ENCODE measurements at places on chromosomes 4 and X. TPM values are rescaled to one million over a fixed set of nuclear protein-coding genes. Genes with fewer than 3 reads are reported as not detected.
A peak's percentile ranks its signal among the peaks of the same experiment; 100 is the strongest.

IL13RA2 gene
- total RNA-seq = not detected

CLDN2 gene
- 35.8 TPM for total RNA-seq

JCHAIN gene
- total RNA-seq = 77.5 TPM

GRID2 gene
- total RNA-seq = 0.54 TPM

NCBP2L gene
- not detected for total RNA-seq

NCAPG gene
- 21.5 TPM for total RNA-seq

EREG gene
- not detected for total RNA-seq

NPY5R gene
- not detected for total RNA-seq

RASSF6 gene
- 38.1 TPM for total RNA-seq

SPANXD gene
- not detected for total RNA-seq

TRIM2 gene
- total RNA-seq = 158 TPM

IL2 gene
- total RNA-seq = not detected

WFS1 gene
- 39.6 TPM for total RNA-seq

SLC6A8 gene
- 36.3 TPM for total RNA-seq

DNA sequence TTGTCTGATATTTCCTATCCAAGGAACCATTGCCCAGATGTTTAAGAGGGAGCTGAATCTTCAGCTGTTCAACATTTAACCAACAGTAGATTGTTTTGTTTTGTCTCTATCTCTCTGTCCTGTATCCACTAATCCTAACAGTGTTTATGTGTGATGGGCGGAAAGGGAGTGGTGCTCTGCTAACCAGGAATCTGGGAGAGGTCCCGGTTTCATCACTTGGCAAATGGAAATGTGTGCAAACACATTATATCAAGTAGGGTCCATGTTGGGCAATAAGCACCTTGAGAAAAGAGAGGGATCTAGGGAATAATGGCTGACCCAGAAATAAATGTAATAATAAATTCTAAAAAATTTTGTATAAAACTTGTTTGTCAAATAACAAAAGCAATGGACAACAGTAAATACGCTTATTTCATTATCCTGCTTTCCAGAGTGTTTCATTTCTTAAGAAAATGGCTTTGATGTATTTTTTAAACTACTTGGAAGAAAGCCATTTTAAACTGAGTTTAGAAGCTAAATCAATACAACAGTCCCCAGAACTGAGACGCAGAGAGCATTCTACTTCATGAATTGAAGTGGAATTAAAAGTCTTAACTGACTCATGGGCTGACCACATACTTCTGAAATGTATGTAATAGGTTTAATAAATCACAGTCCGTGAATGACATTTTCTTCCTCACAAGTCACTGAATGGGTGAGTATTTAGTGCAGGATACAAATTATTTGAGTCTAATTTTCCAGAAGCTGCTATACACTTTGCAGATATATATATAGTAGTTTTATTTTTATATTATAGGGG is 55.8 kb downstream of the EMCN start:
- no peaks in the 10 kb centered on the region for H3K36me3 ChIP-seq
- DNase-seq = no peak
- no peak overlapping the region for H3K27ac ChIP-seq
- no peaks in the 10 kb centered on the region for H3K27me3 ChIP-seq
- no peaks in the 10 kb centered on the region for H3K4me1 ChIP-seq

- no peak overlapping the region for H3K27ac ChIP-seq
- H3K4me1 ChIP-seq = no peaks in the 10 kb centered on the region
- no peak overlapping the region for H3K4me3 ChIP-seq
- no peaks in the 10 kb centered on the region for H3K36me3 ChIP-seq
Observed at GRCh38 chr4:100095729-100096595, 94.3 kb downstream of the DDIT4L start.

GRCh38 chr4:185532795-185533324 is 2.4 kb downstream of the PDLIM3 start:
- no peaks in the 10 kb centered on the region for H3K27me3 ChIP-seq
- DNase-seq = no peak
- H3K36me3 ChIP-seq = no peaks in the 10 kb centered on the region

GRCh38 chr4:1015746-1016145 is 4.3 kb downstream of the FGFRL1 start:
- H3K4me1 ChIP-seq = no peaks in the 10 kb centered on the region
- H3K27me3 ChIP-seq = no peaks in the 10 kb centered on the region
- H3K4me3 ChIP-seq = no peak overlapping the region
- H3K27ac ChIP-seq = no peak overlapping the region
- H3K36me3 ChIP-seq = no peaks in the 10 kb centered on the region

DNA sequence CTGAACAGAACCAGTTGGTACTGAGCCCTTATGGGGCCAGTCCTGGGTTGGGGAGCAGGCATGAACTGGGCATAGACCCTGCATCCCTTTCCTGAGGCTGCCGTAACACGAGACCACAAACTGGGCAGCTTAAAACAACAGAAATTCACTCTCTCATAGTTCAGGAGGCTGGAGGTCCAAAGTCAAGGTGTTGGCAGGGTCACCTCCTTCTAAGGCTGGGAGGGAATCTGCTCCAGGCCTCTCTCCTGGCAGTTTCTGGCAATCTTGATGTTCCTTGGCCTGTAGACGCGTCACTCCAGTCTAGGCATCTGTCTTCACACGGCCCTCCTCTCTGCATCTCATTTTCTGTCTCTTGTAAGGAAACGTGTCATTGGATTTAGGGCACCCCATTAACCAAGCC is 19.8 kb upstream of the SORCS2 start:
- no peaks in the 10 kb centered on the region for H3K36me3 ChIP-seq
- no peak overlapping the region for H3K27ac ChIP-seq
- H3K4me3 ChIP-seq = no peak overlapping the region
- peaks cover under 1% of the 10 kb centered on the region for H3K4me1 ChIP-seq
- H3K27me3 ChIP-seq = no peaks in the 10 kb centered on the region
- DNase-seq = peak; percentile 25

DNA sequence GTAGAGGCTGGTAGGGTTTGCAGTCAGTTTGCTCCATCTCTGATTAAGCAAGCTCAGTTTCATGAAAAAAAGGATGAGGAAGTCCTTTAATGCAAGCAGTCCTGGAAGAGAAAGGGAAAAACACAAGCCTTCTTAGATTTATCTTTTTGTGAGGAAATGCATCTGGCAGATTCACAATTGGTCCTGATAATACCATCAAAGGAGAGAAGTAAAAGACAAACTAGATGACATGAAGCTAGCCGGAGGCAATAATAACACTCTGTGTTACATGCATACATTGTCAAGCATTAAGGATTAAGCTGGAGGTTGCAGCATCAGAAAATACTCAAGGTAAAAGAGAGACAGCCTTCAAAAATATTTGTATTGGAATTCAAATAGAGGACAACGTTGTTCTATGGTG is 356.0 kb upstream of the TEX13C start:
- H3K36me3 ChIP-seq = no peaks in the 10 kb centered on the region
- H3K27me3 ChIP-seq = no peaks in the 10 kb centered on the region
- no peak within 1 kb of the TSS for H3K27ac ChIP-seq
- H3K4me1 ChIP-seq = no peaks in the 10 kb centered on the region
- DNase-seq = no peak

GRCh38 chrX:31376408-31377022 is 304.7 kb upstream of the FTHL17 start:
- no peak overlapping the region for H3K4me3 ChIP-seq
- no peaks in the 10 kb centered on the region for H3K27me3 ChIP-seq
- no peaks in the 10 kb centered on the region for H3K4me1 ChIP-seq
- no peak for DNase-seq
- H3K36me3 ChIP-seq = no peaks in the 10 kb centered on the region

DNA sequence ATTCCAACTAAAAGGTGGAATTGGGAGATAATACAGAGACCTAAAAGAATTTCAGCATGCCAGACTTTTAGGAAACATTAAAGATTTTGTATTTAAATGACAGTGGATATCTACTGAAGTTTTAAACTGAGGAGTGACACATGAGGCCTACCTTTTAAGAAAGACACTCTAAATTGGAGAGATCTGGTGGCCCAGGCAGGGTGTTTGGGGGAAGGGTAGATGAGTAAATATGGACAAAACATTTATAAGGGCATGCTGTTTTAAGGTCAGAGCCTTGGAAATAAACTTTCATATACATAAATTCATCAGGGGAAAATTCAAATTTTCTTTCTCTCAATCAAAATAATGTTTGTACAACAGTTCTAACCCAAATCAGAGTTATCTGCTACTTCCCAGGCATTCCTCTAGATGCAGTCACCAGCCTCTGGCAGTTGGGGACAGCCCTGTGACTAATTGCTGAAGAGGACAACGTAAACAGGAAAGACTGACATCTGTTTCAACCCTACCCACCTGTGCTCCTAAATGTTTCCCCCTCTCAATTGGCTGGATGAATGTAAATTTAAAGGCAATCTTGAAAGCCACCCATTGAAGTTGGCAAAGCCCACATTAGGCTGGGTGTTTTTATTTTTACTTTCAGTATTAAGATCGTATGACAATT is 1646.9 kb upstream of the ADGRL3 start:
- H3K4me1 ChIP-seq = no peaks in the 10 kb centered on the region
- H3K36me3 ChIP-seq = no peaks in the 10 kb centered on the region
- no peaks in the 10 kb centered on the region for H3K27me3 ChIP-seq
- DNase-seq = no peak
- no peak overlapping the region for H3K4me3 ChIP-seq
- no peak overlapping the region for H3K27ac ChIP-seq

DNA sequence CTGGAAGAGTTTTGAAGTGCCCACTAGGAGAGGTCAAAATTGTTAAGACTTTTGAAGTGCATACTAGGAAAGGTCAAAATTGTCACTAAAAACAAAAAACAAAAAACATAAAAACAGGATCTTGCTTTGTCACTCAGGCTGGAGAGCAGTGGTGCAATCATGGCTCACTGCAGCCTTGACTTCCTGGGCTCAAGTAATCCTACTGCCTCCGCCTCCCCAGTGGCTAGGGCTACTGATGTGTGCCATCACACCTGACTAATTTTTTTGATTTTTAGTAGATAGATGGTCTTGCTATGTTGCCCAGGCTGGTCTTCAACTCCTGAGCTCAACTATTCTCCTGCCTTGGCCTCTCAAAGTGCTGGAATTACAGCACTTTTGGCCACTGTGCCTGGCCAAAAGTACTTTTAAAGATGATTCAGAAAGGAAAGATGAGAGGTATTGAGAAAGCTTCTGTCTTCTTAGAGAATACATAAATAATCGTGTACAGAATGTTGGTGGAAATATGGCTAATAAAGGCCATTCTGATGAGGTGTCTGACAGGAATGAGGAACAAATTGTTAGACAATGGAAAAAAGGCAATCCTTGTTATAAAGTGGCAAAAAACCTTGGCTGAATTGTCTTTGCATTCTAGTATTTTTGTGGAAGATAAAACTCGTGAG is 43.3 kb upstream of the STX18 start:
- no peaks in the 10 kb centered on the region for H3K36me3 ChIP-seq
- DNase-seq = no peak
- no peak overlapping the region for H3K27ac ChIP-seq

GRCh38 chr4:4930677-4931076 is 71.2 kb downstream of the MSX1 start:
- no peaks in the 10 kb centered on the region for H3K36me3 ChIP-seq
- no peaks in the 10 kb centered on the region for H3K27me3 ChIP-seq
- DNase-seq = no peak
- H3K4me1 ChIP-seq = no peaks in the 10 kb centered on the region

- no peaks in the 10 kb centered on the region for H3K27me3 ChIP-seq
- no peak overlapping the region for H3K27ac ChIP-seq
- no peak overlapping the region for H3K4me3 ChIP-seq
Observed at GRCh38 chrX:31223817-31224216, 152.0 kb upstream of the FTHL17 start.

GRCh38 chrX:70360366-70360765 is 62.7 kb upstream of the GDPD2 start:
- no peaks in the 10 kb centered on the region for H3K36me3 ChIP-seq
- H3K4me1 ChIP-seq = no peaks in the 10 kb centered on the region
- no peak overlapping the region for H3K4me3 ChIP-seq
- H3K27me3 ChIP-seq = no peaks in the 10 kb centered on the region
- no peak overlapping the region for H3K27ac ChIP-seq

- no peaks in the 10 kb centered on the region for H3K27me3 ChIP-seq
- no peak for DNase-seq
- no peaks in the 10 kb centered on the region for H3K36me3 ChIP-seq
- no peak overlapping the region for H3K4me3 ChIP-seq
- no peak overlapping the region for H3K27ac ChIP-seq
- no peaks in the 10 kb centered on the region for H3K4me1 ChIP-seq
Observed at GRCh38 chrX:68421636-68422035, 11.7 kb downstream of the OPHN1 start.

DNA sequence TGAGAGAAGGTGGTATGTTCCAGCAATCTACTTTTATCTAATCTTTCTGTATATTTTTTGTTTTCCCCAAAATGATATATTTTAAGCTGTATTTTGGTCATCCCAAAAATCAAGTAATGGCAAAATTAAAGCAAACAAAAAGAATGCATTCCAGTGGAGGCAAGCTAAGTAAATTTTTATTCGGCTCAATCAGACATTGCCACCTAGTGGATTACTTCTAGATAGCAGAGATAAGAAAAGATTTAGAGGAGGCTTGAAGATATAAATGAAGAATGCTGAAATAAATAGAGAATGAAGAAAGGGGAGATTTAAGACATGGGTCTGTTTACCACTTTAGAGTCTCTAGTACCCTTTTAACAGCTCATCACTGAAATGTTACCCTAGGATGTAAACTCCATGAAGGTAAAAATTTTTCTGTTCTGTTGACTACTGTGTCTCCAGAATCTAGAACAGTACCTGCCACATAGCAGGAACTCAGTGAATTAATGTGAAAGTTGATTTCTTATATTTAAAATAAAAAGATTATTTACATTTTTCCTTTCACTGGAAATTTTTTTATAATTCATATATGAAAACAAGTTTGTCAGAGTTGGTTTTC is 110.9 kb upstream of the ANK2 start:
- no peaks in the 10 kb centered on the region for H3K36me3 ChIP-seq
- no peaks in the 10 kb centered on the region for H3K27me3 ChIP-seq

DNA sequence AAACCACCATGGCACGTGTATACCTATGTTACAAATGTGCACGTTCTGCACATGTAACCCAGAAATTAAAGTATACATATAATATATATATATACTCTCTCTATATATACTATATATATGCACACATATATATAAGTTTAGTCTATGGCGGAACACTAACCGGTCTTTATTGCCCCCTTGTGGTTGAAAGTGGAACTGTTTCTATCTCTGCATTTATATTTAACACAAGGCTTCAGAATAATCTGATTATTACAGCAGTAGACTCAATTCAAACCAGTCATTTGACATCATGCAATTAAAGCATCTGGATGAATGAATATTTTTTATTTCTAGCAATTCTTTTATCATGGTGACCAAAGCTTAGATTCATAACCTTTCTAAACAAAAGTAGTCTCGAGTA is 14.6 kb downstream of the RAB9B start:
- H3K27ac ChIP-seq = no peak overlapping the region
- no peak overlapping the region for H3K4me3 ChIP-seq
- no peaks in the 10 kb centered on the region for H3K27me3 ChIP-seq
- no peaks in the 10 kb centered on the region for H3K4me1 ChIP-seq
- DNase-seq = no peak

Data from Peyer's patch (tissue), 4 donors.